ENCODE measurements at places on chromosomes 2 and 18.

DNA sequence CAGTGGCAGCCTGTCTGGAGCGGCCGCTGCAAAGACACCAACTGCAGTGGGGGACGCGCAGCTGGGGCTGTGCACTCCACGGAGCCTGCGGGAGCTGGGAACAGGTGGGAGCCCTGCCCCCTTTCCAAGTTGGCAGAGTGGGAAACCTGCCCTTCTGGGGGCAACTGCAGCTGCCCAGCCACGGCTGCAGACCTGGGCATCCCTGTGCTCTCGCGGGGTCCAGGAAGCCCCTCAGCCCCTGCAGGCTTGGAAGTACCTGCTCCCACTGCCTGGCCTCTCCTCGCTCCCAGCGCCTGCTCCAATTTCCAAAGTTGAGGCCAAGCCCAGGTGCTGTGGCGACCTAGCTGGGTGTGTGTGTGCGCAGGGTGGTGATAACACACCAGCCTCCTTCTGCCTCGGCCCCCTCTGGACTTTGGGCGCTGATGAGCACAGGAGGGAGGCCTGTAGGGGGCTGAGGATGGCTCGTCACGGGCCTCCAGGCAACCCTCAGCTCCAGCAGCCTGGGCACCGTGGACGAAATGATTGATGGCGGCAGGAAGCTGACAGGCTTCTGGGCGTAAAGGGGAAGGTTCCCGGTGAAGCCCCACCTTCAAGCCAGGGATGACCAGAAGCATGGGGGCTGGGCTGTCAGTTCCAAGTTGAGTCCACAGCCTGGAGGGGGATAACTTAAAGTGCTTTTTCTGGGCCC, 76.9 kb downstream of the PTPN4 start:
- DNase-seq = no peak

- no peak for DNase-seq
Measured at GRCh38 chr18:50340078-50340477, 34.8 kb upstream of the SKA1 start.

GRCh38 chr2:196101325-196101991, 32.8 kb upstream of the DNAH7 start:
- no peak for DNase-seq

DNA sequence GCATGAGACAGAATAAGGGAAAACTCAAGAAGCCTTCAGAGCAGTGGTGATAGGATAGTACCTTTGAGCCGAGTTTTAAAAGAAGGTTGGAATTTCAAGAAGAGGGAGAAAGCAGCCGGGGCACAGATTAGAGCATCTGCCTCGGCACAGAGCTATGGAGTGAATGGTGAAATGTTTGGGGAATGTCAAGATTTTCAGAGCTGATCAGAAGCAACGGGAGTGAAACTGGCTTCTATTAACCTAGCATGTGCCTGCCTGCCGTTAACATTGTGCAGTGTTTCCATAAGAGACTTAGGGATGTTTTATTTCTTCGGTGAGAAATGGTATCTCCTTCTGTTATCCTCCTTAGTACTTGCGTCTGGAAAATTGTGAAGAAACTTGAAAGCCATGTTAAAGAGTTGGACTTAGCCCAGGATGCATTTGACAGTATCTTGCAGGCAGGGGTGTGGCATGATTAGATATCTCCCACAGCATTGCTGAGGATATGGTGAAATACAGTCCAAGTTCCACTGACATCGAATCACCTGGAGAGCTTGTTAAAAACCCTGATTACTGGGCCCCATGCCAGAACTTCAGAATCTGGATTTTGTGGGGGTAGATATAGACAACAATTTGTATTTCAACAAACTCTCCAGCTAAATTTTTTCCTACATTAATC, 96.8 kb upstream of the PPP1CB start:
- no peak for DNase-seq

DNA sequence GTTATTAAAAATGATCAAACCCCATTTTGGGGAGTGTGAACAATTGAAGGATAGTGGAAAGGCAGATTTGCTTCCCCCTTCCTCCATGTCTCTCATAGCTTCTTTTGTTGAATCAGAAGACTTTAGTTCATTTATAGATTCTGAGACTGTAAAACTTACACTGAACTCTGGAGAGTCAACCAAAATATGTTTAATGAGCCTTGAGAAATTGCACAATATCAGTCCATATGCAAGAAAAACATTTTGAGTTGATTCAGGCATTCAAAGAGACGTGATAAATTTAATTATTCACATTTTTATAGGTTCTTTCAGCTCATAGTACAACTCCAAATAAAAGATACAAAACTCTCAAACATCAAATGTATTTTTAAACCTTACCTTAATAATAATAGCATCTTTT, 354.4 kb upstream of the SPRED2 start:
- DNase-seq = no peak

GRCh38 chr2:202387608-202388342, 11.6 kb downstream of the BMPR2 start:
- no peak for DNase-seq

DNA sequence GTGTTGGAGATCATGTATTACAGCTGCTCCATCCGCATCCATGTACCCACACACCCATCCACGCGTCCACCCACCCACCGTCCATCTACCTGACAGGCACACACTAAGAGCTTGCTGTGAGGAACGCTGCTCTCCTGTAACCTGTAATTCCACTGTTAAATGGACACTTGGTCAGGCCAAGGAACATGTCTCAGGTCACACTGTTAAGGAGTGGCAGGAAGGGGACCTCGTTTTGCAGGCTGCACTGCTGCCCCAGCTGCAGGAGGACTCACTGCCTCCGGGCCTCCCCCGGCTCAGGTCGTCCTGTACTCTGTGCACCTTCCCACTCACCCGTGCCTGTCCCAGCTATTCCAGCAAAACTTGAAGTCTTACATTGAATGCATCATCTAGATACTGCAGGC, 170.5 kb downstream of the EIPR1 start:
- no peak for DNase-seq

Measured in cortex of kidney (tissue), 1 donor.